NCI-H774 (cell line): ENCODE measurements at places on chromosomes 6 and 20.

DNA sequence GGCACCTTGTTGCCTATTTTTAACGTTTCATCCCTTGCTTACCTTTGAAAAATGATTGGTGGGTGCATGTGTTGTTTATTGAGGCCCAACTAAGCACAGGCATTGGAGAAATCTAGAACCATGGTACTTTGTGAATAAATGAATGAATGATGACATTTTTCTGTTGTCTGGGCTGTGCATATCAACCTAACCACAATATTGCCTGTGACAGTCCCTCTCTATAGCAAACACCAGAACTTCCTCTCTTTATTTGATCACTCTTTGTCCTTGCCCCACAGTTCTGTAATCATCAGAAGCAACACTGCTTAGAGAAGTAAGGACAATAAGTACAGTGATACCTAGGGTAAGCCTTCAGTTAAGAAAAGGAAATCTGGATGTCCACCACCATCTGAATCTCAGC is 75.1 kb downstream of the TBC1D7 start:
- no peak for DNase-seq

- DNase-seq, result no peak
Observed at GRCh38 chr6:52547647-52548352, 29.1 kb downstream of the TRAM2 start.

DNA sequence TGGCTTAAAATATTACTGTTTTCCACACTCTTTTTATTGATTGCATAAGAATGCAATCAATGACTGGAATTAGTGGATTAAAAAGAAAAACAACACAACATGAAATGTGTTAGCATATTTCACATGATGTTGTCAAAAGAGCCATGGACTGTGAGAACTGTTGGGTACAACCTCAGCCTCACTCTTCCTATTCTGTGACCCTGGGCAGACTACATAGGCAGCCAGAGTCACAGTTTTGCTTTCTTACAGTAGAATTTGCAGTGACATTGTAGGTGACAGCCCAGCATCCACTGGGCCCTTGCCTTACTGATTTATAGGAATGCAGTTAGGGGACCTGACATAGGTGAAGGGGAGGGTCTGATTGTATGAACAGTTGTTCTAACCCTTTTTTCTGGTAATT is 471.4 kb upstream of the SLC35B3 start:
- DNase-seq, result no peak

DNA sequence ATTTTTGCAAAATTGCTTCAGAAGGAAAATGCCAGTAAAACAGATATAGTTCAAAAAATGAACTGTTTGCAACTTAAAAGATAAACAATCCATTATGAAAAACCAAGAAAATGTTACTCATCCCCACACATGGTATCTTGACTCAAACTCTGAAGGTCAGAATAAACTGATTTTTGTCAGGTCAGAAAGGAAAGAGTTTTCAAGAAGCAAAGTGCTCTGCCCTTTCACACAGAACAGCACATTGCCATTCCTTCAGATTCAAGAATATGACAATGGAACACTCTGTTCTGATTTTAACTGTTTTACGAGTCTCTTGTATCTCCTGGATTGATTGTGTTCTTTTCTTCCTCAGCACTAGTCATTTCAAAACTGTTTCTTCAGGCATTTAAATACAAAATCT is 33.8 kb upstream of the NT5E start:
- DNase-seq, result no peak

DNA sequence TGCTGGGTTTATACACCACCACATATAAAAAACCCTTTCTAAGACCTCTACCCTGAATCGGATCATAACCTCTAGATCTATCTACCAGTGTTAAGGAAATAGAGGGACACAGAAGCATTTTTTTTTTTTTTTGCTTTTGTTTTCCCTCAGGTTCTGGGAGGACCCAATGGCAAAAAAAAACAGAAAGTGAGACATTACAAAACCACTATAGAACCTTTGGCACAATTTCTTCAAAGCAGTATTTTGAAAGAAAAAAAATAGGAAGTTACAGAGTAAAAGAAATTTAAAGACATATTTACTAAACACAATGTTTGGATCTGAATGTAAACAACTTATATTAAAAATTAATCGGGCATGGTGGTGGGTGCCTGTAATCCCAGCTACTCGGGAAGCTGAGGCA is 1258.7 kb upstream of the GJE1 start:
- DNase-seq, result no peak

- DNase-seq, result no peak
Observed at GRCh38 chr6:33854572-33855030, 50.8 kb upstream of the MLN start.

DNA sequence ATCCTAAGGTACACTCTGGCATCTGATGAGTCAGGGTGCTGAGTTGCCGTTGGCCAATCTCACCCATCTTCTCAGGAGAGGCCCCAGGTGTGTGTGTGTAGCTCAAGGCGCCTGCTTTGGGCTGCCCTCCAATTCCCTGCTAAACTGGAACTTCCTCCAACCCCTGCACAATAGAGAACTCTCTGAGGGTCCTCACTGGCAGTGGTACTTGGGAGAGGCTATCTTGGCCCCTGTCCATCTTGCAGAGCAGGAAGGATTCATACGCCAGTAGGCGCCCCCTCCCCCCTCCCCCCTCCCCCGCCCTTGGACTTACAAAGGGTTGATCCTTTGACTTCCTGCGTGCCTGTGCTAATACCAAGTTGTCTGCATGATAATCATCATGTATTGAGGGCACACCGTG is 173.6 kb downstream of the SASH1 start:
- no peak for DNase-seq

GRCh38 chr6:87675004-87675681 is 26.9 kb downstream of the AKIRIN2 start:
- peak; percentile 65 for DNase-seq

- DNase-seq, result no peak
Observed at GRCh38 chr6:37047346-37047688, 41.9 kb downstream of the FGD2 start.
